Activated T-cell treated with anti-CD3 and anti-CD28 coated beads for 1 hour (primary cell): ENCODE measurements at places on chromosomes 1 and 21.

GRCh38 chr1:31485166-31485565 is 72.2 kb downstream of the SERINC2 start:
- no peak for DNase-seq

GRCh38 chr1:38268226-38268625 is 221.6 kb upstream of the POU3F1 start:
- DNase-seq = no peak

GRCh38 chr1:221778125-221778524 is 36.2 kb upstream of the DUSP10 start:
- no peak for DNase-seq

- no peak for DNase-seq
Observed at GRCh38 chr1:88219521-88219920, 464.6 kb upstream of the PKN2 start.

- no peak for DNase-seq
Observed at GRCh38 chr1:174995121-174995520, 4.6 kb upstream of the CACYBP start.
